ENCODE measurements at places on chromosomes 13 and 19.

- DNase-seq, result no peak
Measured at GRCh38 chr13:33060815-33061214, 44.6 kb downstream of the KL start.

- DNase-seq, result no peak
Measured at GRCh38 chr19:36115453-36116343, at the start of gene TBCB. Gene TBCB (plus strand): TSS chr19:36115468. CDS start chr19:36115561, 93 bp downstream.

DNA sequence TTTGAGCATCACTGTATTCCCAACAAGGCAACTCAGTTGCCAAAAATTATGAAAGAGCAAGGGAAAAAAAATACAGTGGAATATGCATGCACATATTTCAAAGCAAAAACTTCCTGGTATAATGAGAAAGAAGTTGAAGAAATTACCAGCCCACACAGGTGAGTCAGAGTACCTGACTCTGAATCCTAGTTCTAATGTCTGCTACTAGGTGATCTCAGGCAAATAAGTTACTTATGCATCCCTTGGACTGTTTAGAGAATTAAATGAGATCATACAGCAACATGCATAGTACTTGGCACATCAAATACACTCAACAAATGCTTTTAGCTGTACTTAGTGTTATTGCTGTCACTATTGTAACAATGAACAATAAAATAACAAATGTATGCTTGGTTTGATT is 144.9 kb downstream of the MIPEP start:
- DNase-seq, result no peak

GRCh38 chr13:66977161-66977560 is 253.0 kb downstream of the PCDH9 start:
- DNase-seq, result no peak

DNA sequence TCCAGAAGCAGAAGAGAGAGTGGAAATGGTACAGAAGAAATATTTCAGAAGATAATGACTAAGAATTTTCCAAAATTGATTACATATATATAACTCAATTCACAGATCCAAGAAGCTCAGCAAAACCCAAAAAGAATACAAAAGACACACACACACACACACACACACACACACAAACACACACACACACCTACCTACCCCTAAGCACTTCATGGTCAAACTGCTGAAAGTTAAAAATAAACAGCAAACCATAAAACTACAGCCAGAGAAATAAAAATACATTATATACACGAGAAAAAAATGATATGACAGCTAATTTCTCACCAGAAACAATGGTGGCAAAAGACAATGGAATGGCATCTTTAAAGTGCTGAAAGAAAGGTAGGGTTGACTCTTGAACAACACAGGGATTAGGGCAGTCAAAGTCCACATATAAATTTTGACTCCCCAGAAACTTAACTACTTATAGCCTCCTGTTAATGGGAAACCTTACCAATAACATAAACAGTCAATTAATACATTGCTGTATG is 49.2 kb downstream of the DIAPH3 start:
- no peak for DNase-seq

GRCh38 chr19:43678512-43679261 is 8.7 kb upstream of the PLAUR start:
- DNase-seq, result no peak

GRCh38 chr13:100892981-100893380 is 218.4 kb upstream of the TMTC4 start:
- DNase-seq, result no peak

GRCh38 chr19:19385896-19386869 is 19.3 kb upstream of the GATAD2A start:
- peak; percentile 39 for DNase-seq

DNA sequence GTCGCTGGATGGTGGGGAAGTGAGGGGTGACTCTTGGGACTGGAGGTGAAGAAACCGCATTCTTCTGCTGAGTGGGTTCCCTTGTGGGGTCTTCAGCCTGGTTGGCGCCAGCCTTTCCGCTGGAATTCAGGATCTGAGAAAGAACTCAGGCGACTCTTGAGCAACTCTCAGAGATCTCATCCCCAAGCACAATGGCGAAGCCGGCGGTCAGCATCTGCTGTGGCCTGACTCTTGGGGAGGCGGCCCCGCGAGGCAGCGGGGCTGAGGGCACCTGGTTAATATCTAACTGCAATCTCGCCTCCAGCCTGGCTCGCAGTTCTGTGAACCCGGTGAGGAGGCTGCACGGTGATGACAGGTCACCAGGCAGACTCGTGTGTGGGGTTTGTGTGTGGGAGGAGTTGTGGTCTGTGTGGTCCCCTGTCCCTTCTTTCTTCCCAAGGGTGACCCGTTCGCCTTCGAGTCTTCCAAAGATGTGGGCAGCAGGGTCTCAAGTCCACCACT is 883 bp downstream of the ZNF441 start:
- peak; percentile 38 for DNase-seq
